ENCODE measurements at places on chromosomes 2 and 18. TPM values are rescaled to one million over a fixed set of nuclear protein-coding genes. Genes with fewer than 3 reads are reported as not detected.
A peak's percentile ranks its signal among the peaks of the same experiment; 100 is the strongest.

Gene PLGLB2
- not detected for total RNA-seq

Gene INHA
- total RNA-seq, result not detected

Gene MARCHF7
- total RNA-seq, result 129 TPM

DNA sequence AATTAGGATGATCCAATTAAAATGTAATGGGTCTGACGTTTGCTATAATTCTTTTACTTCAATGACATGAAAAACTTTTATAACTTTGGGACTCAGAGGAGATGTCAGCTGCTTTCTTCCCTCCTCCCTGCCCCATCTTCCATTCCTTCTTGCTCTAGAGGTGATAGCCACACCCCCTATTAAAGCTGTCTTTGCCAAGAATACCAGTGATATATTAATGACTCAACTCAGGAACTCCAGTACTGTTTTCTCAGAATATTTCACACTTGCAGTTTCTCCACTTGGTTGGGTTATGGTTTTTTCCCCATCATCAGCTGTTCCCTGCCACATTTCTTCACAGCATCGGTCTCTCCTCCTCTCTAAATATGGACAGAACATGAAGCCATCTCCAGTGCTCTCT is 184.0 kb downstream of the KCNE4 start:
- H3K4me1 ChIP-seq, result no peaks in the 10 kb centered on the region
- H3K27me3 ChIP-seq, result no peaks in the 10 kb centered on the region
- DNase-seq, result no peak

DNA sequence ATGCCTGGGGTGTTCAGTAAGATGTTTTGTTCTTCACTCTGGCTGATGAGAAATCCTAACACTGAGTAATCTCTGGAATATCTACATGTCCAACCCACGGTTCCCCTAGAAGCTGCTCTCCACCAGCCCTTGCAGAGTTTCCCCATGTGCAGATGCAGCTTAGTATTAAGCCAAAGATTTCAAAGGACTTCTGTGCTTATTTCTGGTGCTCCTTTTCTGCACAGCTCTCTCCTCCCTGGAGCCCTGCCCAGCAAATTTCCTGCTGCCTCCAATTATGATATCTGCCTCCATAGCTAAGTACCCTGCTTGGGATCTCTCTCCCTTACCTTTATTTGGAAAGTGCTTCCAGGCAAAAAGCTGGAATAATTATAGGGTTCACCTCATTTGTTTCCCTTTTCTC is 949.3 kb downstream of the BCL11A start:
- H3K27ac ChIP-seq, result no peak overlapping the region
- H3K36me3 ChIP-seq, result no peaks in the 10 kb centered on the region
- H3K4me3 ChIP-seq, result no peak overlapping the region
- DNase-seq, result no peak
- no peaks in the 10 kb centered on the region for H3K27me3 ChIP-seq

DNA sequence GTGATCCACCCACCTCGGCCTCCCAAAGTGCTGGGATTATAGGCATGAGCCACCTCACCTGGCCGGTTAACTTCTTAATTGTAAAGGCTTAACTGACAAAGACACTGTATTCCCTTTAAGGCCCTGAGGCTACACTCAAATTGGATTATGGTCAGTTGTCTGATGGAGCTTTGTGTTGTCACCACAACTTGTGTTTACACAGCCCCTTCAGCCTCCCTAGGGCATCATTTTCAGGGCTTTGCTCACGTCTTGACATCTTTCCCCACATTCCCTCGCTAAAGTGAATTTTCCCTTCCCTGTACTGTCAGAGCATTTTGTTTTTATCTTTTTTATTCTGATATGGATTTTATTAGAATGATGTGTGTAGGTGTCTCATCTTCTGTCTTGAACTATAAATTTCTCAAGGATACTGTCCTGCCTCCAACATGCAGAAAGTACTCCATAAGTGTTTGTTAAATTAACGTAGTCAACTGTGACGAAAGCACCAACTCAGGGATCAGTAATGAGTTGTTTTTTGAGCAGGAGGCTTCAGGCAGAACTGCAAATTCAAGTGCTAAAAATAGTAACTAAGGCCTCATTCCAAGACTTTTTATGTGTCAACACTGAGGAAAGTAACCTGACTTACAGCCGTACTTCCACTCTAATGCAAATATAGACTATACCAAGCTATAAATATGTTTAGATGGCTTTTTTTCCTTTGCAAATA is 77.1 kb upstream of the NARS1 start:
- no peak overlapping the region for H3K27ac ChIP-seq
- H3K4me3 ChIP-seq, result no peak overlapping the region
- H3K4me1 ChIP-seq, result peaks cover 16% of the 10 kb centered on the region
- H3K36me3 ChIP-seq, result peaks cover 9% of the 10 kb centered on the region
- DNase-seq, result peak; percentile 4

- H3K4me3 ChIP-seq, result peak overlapping the region; percentile 87
- peaks cover 15% of the 10 kb centered on the region for H3K4me1 ChIP-seq
- no peaks in the 10 kb centered on the region for H3K27me3 ChIP-seq
- H3K36me3 ChIP-seq, result peaks cover 7% of the 10 kb centered on the region
These were observed 762 bp downstream of the HDAC4 start for GRCh38 chr2:239399921-239400595.

GRCh38 chr2:119734047-119734446 is 25.7 kb upstream of the PTPN4 start:
- H3K4me3 ChIP-seq, result no peak overlapping the region
- no peak for DNase-seq
- H3K4me1 ChIP-seq, result no peaks in the 10 kb centered on the region
- H3K27ac ChIP-seq, result no peak overlapping the region
- no peaks in the 10 kb centered on the region for H3K36me3 ChIP-seq
- peaks cover 2% of the 10 kb centered on the region for H3K27me3 ChIP-seq

GRCh38 chr2:46574457-46575355 is 95.3 kb downstream of the TMEM247 start:
- no peak overlapping the region for H3K27ac ChIP-seq
- no peak for DNase-seq
- no peaks in the 10 kb centered on the region for H3K4me1 ChIP-seq
- no peaks in the 10 kb centered on the region for H3K27me3 ChIP-seq

- no peaks in the 10 kb centered on the region for H3K36me3 ChIP-seq
- H3K4me3 ChIP-seq, result no peak overlapping the region
- no peaks in the 10 kb centered on the region for H3K4me1 ChIP-seq
- no peak overlapping the region for H3K27ac ChIP-seq
- H3K27me3 ChIP-seq, result no peaks in the 10 kb centered on the region
These were observed 31.5 kb downstream of the ARID5A start for GRCh38 chr2:96568094-96568493.
